Kidney (tissue), 22 donors: ENCODE measurements at places on chromosomes 7 and 10. TPM values are rescaled to one million over a fixed set of nuclear protein-coding genes. Genes with fewer than 3 reads are reported as not detected.

- no peak overlapping the region for H3K27ac ChIP-seq
- H3K4me1 ChIP-seq: no peaks in the 10 kb centered on the region
- H3K36me3 ChIP-seq: no peaks in the 10 kb centered on the region
- no peak for DNase-seq
These were observed 731.5 kb upstream of the FZD8 start for GRCh38 chr10:36373424-36374096.

GRCh38 chr7:140726281-140726680 lies 29.8 kb downstream of the NDUFB2 start:
- H3K4me1 ChIP-seq: no peaks in the 10 kb centered on the region
- H3K4me3 ChIP-seq: no peak overlapping the region
- H3K27me3 ChIP-seq: no peaks in the 10 kb centered on the region
- no peak for DNase-seq
- no peak overlapping the region for H3K27ac ChIP-seq

DNA sequence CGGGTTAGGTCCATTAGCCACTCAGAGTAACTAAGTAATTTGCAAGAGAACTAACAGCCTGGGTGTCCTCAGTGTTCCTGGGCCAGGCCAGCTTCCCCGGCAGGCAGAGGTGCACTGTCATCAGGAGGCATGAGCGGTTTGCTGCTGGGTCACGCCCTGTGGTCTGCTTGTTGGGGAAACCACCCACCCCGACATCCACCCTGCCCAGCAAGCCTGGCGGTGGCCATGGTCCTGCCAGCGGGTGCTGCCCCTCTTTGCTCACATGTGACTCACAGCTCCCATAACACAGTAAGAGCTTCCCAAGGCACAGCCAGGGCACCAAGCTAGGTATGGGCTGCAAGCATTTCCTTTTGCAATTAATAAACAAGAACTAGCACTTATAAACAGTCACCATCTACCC lies 75.9 kb downstream of the RGS10 start:
- DNase-seq: no peak
- H3K27me3 ChIP-seq: no peaks in the 10 kb centered on the region
- H3K27ac ChIP-seq: no peak overlapping the region
- H3K36me3 ChIP-seq: no peaks in the 10 kb centered on the region
- H3K4me1 ChIP-seq: peaks cover 10% of the 10 kb centered on the region

CCDC3 gene
- total RNA-seq: 33.5 TPM

MMD2 gene
- not detected for total RNA-seq

- H3K4me3 ChIP-seq: no peak overlapping the region
- no peak overlapping the region for H3K27ac ChIP-seq
- H3K36me3 ChIP-seq: peaks cover 19% of the 10 kb centered on the region
- no peaks in the 10 kb centered on the region for H3K4me1 ChIP-seq
These were observed 35.7 kb downstream of the POLR3A start for GRCh38 chr10:77993620-77994019.

CYP26C1 gene
- 0.35 TPM for total RNA-seq

SFTPA2 gene
- 0.13 TPM for total RNA-seq

GBX1 gene
- total RNA-seq: not detected
